ENCODE measurements at places on chromosomes 3 and 15.

DNA sequence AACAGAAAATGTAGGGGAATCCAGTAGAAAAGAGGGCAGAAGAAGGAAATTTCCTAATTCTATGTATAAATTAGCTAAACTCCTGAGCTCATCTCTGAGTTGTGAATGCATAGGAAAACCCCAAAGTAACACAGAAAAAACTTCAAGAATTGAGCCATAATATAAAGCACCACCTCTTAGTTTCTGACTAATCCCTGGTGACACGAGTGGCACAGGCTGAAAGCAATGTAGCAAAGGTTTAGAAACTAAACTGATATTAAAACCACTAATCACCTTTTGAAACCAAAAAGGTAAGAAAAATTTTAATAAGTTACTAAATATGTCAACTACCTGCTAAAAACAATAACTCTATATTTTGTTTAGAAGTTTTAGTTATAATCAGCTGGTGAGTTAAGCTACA, 255.6 kb upstream of the NECTIN3 start:
- no peak for DNase-seq

GRCh38 chr15:62465173-62465572, 300.1 kb upstream of the C2CD4B start:
- DNase-seq = no peak

DNA sequence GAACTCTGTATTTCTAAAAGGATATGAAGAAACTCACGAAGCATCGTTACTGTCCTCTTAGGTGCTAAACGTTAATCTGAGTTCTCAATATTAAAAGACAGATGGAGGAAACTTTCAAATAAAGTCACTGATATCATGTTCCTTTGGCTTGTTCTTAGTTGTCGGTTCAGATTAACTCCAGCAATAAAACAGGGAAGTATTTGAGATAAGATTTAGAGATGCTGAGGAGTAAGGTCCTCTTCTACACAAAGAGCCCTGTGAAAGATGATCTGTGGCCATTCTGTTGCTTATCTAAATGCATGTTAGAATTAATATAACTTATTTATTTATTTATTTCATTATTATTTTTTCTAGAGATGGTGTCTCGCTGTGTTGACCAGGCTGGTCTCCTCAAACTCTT, 19.2 kb downstream of the AKAP13 start:
- DNase-seq = no peak

GRCh38 chr3:10406414-10406813, 85.5 kb upstream of the SEC13 start:
- DNase-seq = no peak

DNA sequence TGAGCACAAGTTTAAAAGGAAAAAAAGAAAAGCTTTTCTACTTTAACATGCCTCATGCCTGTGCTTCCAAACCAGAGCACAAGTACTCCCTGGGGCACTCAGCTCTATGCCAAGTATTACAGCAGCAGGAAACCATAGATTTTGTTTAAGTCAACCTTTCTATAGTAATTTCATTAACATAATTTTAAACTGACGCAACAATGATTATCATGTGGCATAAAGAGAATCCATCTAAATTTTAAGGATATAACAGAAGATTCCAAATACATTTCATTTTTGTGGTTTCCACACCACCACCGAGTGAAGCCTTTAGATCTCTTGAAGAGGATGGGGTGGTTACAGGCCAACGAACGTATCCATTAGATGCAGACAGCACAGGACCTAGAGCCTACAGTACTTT, 112.1 kb downstream of the TNIK start:
- no peak for DNase-seq

DNA sequence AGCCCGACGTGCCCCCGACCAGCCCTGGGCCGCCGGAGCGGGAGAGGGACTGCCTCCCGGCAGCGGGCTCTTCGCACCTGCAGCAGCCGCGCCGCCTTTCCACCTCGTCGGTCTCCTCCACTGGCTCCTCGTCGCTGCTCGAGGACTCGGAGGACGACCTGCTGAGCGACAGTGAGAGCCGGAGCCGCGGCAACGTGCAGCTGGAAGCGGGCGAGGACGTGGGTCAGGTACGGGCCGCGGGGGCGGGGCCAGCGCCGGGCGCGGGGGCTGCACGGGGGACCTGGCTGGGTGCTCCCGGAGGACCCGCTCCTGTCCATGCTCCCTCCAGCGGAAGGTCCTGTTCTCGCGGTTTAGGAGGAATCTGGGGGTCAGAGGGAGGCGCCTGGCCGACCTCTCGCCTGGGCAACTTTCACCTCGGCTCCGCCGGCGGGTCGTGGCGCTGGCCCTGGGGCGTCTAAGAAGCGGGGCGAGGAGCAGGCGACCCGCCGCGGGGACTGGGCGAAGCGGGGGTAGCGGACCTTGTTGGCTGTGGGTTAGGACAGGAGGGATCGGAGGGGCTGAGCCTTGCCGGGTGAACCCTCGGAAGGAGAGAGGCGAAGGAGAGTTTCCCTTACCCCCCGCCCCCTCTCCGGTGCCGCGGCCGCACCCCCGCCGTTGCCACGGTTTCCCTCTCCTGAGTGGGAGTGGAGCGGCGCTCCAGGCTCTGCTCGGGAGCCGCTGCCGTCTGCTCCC, 682 bp downstream of the ITPKA start:
- DNase-seq = peak; percentile 44

DNA sequence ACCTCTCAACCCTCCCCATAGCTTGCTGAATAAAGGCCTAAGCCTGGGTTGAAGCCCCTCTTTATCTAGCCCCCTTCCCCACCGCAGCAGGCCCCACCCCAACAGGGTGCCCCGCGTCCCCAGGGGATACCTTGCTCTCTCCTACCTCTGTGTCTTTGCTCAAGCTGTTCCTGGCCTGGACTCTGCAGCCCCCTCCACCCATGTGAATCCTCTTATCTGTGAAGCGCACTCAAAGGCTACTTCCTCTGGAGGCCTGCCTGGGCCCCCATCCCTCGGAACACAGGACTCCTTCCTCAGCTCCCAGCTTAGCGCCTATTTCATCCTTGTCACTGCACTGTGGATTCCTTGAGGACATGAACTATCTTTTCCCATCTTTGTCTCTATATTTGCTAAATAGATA, 61.4 kb upstream of the HERC1 start:
- no peak for DNase-seq

- no peak for DNase-seq
These were observed 12.0 kb downstream of the PIERCE2 start for GRCh38 chr15:55420171-55420866.

- no peak for DNase-seq
These were observed 129.6 kb downstream of the GADL1 start for GRCh38 chr3:30764891-30765290.

GRCh38 chr15:69940441-69941300, 157.0 kb downstream of the TLE3 start:
- no peak for DNase-seq

GRCh38 chr15:77457905-77458265, 37.2 kb downstream of the HMG20A start:
- no peak for DNase-seq

- DNase-seq = no peak
These were observed 153.5 kb downstream of the CLSTN2 start for GRCh38 chr3:140088513-140088912.

- no peak for DNase-seq
These were observed 13.7 kb upstream of the BLM start for GRCh38 chr15:90703455-90703854.

DNA sequence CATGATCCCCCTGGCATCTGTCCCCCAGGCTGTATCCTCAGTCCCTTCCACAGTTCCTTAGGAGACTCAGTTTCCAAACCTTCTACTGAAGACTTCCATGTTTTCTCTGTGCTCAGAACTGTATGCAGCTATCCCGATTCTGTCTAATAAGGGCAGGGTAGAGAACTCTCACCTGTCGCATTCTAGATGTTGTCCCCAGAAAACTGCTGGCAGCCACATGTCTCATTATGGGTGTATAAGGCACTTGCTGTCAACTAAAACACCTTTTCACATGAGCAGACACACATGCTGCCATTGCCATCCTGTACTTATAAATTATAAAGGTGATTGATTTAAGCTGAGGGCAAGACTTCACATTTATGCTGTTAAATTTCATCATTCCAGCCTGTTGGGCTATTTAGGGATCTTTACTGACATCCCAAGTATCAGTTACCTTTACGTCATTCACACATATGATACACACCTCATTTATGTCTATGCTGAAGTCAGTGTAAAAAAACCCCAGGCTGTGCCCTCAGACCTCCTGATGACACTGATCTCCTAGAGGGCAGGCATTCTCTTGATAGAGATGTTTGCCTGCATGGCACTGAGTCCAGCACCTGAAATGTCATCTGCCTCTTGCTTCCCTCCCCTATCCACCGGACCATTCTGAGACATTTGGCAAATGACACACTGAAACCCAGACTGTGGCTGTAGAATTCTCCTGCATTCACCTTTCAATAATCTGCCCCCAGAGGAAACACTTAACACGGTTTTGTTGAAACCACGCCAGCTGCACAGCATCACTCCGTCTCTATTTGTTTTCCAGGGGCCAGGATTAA, 35.8 kb downstream of the BTD start:
- no peak for DNase-seq

DNA sequence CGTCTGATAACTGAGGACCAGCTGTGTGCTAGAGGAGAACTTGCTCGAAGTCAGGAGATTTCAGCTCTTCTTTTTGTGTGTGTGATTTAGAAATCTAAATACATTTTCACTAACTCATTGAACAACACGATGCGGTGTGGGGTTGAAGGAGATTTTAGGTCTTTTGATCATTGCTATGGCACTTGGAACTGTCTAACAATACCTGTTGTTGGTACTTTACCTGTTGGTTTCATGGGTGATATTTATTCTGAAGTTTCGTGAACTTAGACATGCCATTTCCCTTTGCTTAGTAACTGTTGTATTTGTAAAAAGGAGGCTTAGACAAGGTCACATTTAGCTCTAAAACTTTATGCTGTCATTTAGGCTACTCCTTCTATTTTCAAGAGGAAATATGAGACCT, 99.9 kb downstream of the ITPR1 start:
- DNase-seq = no peak

DNA sequence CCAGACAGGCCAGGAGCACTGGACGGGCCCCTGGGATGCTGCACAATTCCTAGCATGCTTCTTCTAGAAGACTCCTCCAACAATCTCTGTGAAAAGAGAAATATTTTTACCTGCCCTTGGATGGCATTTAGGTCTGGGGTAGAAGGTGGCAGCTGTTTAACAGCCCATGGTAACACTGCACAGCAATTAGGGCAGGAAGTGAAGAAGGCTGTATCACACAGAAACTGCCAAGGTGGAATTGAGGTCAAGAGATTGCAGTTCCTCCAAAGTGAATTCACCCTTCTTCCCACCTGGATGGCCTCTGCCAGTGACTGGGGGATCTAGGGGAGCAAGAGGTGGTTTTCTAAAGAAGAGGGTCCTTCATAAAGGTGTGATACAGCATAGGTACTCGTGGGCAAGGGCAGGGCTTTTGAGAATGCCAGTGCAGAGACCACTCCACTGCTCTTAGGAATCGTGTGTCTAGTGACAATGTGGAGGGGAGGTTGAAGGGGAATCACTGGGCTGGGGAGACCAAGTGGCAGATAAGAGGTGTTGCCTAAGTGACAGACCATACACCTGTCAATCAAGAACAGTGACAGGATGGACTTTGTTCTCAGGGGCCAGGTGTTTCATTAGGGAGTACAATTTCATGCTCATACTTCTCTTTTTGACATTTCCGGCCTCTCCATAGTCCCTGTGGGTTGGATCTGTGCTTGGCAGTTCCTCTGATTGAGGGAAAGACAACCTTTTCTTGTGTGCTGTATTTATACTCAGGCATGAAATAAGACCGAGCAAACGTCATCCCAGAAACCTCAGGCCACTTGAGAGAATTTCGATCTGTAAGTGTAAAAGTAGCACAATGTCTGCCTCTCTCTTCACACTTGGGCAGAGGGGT, 83.5 kb upstream of the BCL6 start:
- no peak for DNase-seq

DNA sequence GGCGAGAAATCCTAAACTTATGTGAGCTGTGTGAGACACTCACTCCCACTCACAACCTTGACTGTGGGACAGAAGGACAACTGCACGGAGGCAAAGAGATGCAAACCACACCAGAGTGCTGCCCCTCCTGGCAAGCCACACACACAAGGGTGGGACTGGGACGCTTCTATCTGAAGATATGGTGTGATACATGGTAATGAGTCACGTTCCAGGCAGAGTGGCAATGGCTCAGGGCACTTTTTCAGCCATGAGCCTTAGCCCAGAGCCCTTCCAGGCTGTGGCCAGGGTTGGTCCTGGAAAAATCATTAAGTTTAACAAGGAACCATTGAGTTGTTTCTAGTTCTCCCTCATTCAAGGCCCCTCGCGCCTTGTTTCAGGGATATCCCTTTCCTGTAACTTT, 56.1 kb downstream of the WNT5A start:
- no peak for DNase-seq

DNA sequence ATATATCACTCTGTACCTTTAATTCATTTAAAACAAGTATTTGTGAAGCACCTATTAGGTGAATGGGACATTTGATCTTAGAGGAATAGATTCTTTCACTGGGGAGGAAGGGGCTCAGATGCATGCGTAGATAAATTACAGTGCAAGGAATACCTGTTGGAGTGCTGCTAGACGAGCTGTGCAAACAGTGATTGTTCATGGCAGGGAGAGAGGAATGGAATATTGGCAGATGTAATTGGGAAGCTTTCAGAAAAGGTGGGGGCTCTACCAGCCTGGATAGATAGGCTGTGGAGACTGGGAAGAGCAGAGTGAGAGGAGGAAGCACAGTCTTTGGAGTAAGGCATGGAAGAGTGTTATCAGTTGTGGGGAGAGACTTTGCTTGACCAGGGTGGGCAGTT, 116.8 kb downstream of the AKAP13 start:
- DNase-seq = peak; percentile 38

GRCh38 chr3:152083135-152083534, 185.6 kb upstream of the MBNL1 start:
- DNase-seq = no peak

DNA sequence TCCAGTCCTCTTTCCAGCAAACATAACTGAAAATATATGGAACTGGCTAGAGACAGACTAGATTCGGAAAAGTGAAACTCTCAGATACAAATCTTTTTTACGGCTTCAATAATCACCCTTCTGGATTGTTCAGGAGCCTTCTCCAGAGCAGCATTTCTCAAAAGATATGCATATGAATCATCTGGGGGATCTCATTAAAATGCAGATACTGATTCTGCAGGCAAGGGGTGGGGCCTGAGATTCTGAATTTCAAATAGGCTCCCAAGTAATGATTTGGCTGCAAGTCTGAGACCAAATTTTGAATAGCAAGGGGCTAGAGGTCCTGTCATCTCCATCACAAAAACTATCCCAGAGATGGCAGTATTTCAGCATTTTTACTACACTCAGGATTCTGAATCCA, 165.4 kb downstream of the CTNNB1 start:
- DNase-seq = no peak

DNA sequence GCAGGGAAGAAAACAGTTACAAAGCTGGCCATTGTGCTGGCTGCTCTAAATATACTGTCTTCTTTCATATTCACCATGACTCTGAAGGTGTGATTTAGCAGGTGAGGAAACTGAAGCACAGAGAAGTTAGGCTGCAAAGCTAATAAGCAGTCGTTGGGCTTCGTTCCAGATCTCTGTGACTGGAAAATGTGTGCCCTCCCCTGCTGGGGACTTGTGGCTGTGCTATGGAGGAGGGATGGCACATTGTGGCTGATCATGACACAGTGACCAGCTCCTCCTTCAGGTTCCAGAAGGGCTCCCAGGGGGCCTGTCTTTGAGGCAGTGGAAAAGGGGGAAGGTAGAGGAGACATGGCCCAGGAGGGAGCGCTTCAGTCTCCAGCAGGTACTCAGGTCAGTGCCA, 19.2 kb downstream of the PXK start:
- no peak for DNase-seq

GRCh38 chr15:97126553-97127233, 796.2 kb downstream of the NR2F2 start:
- DNase-seq = no peak

- no peak for DNase-seq
These were observed 183.2 kb downstream of the OXSM start for GRCh38 chr3:25973122-25973521.

- DNase-seq = no peak
These were observed 23.7 kb downstream of the APH1B start for GRCh38 chr15:63301088-63301487.
